Esophagus (tissue), 2 donors: ENCODE measurements at places on chromosomes 4 and X. TPM values are rescaled to one million over a fixed set of nuclear protein-coding genes. Genes with fewer than 3 reads are reported as not detected.

FAAH2 gene
- polyA plus RNA-seq: 5.7 TPM

TXK gene
- polyA plus RNA-seq: 0.61 TPM

ETNPPL gene
- not detected for polyA plus RNA-seq

TRIM61 gene
- 0.06 TPM for polyA plus RNA-seq

OPRPN gene
- not detected for polyA plus RNA-seq

RNF212 gene
- 1.7 TPM for polyA plus RNA-seq

PRRG1 gene
- 1.9 TPM for polyA plus RNA-seq

BEX5 gene
- polyA plus RNA-seq: 1.0 TPM

SLC4A4 gene
- polyA plus RNA-seq: 0.39 TPM

RGN gene
- polyA plus RNA-seq: 1.1 TPM

DUX4 gene
- polyA plus RNA-seq: not detected

CLNK gene
- polyA plus RNA-seq: not detected

EGFL6 gene
- polyA plus RNA-seq: 3.1 TPM

MAGEB3 gene
- not detected for polyA plus RNA-seq

F8A3 gene
- 1.8 TPM for polyA plus RNA-seq

TASL gene
- polyA plus RNA-seq: 0.08 TPM

MFAP3L gene
- 0.24 TPM for polyA plus RNA-seq

TLR1 gene
- 1.2 TPM for polyA plus RNA-seq

GC gene
- polyA plus RNA-seq: not detected

SAGE1 gene
- polyA plus RNA-seq: not detected

SPANXN2 gene
- not detected for polyA plus RNA-seq

KLB gene
- polyA plus RNA-seq: 0.41 TPM

IL3RA gene
- polyA plus RNA-seq: 2.7 TPM

RTL3 gene
- not detected for polyA plus RNA-seq

PCSK1N gene
- polyA plus RNA-seq: 0.31 TPM

ANOS1 gene
- 0.48 TPM for polyA plus RNA-seq

CFAP97 gene
- polyA plus RNA-seq: 6.3 TPM

KCND1 gene
- 0.41 TPM for polyA plus RNA-seq

MAOA gene
- polyA plus RNA-seq: 22.9 TPM

ZFP92 gene
- polyA plus RNA-seq: 0.05 TPM

JCHAIN gene
- polyA plus RNA-seq: 5.4 TPM

MAGEC2 gene
- 0.06 TPM for polyA plus RNA-seq

NAP1L3 gene
- polyA plus RNA-seq: 0.26 TPM

PGM2 gene
- polyA plus RNA-seq: 57.3 TPM
